ENCODE measurements at places on chromosomes 3 and 15. TPM values are rescaled to one million over a fixed set of nuclear protein-coding genes. Genes with fewer than 3 reads are reported as not detected.
A peak's percentile ranks its signal among the peaks of the same experiment; 100 is the strongest.

DNA sequence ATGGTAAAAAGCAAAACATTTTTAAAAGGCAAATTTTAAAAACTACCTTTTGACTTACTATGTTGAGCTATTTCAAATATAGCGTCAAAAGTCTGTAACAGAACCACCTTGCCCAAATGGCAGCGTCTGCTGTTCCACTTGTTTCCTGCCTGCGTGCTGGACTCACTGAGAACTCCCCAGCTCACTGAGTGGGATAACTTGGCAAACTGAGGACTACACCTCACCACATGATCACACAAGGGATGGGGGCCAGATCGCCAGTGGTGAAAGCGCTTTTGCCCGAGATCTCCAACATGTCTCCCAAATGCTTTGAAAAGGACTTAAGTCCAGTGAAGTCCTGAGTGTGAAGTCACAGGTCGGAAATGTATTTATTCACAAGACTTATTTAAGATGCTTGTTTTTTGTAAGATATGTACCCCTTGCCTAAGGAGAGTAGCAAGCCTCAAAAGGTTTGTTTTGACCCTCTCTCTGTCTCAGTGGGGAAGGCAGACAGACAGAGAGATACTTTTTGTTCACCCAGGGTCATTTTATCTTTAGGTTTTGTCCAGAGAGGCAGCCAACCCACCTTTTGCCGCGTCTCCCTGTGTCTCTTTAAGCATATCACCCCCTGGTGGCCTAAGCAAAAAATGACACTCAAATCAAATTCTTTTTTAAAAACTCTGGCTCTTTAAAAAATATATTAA lies 192.6 kb downstream of the PDZRN3 start:
- peak; percentile 28 for DNase-seq

- no peak for DNase-seq
Measured at GRCh38 chr3:79729096-79729495, 38.7 kb downstream of the ROBO1 start.

- no peak for DNase-seq
Measured at GRCh38 chr3:194828116-194828515, 142.4 kb downstream of the FAM43A start.

- DNase-seq, result no peak
Measured at GRCh38 chr3:48038971-48039481, 22.8 kb upstream of the MAP4 start.

- no peak for DNase-seq
Measured at GRCh38 chr15:71192816-71193215, 77.5 kb downstream of the THSD4 start.

GRCh38 chr3:23550402-23550801 lies 255.4 kb upstream of the UBE2E1 start:
- no peak for DNase-seq

DNA sequence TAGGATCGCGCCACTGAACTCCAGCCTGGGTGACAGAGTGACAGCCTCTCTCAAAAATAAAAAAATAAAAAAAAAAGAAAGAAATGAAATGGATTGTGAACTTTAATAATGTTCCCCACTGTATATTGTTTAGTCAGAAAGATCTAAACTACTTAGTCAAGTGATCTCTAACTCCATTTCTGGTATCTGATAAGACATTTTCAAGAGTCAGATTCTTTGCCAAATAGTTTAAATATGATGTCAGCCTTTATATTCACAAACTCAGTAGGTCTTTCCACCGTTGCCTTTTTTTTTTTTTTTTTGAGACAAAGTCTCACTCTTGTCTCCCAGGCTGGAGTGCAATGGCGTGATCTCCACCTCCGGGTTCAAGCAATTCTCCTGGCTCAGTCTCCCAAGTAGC lies 29.0 kb upstream of the OSBPL11 start:
- DNase-seq, result no peak

- DNase-seq, result no peak
Measured at GRCh38 chr15:101293122-101293521, 1.9 kb downstream of the SNRPA1 start.

DNA sequence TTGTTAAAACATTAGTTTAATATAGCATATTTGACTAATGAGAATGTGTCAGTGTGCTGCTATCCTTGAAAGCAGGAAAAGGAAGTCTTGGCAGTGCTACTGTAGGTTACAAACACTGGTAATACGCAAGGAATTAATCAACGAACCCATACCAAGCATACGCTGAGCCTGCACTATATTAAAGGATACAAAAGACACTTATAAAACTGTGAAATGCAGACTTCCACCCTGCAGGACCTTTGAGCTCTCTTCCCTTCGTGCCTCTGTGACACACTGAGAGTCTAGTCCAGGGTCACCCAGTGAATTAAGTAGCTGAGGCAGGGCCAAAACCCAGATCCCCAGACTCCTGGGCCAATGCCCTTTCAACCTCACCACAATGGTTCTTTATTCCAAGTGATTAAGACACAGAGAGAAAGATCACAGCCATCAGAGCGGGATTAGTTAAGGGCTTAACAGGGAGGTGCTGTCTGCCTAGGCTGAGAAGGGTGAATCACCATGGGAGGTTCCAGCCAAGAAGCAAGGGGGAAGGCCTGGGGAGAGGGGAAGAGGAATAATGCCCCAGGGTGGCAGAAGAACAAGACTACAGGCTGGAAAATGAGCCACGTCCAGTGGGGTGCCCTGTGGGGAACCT lies 6.8 kb downstream of the ANXA2 start:
- peak; percentile 92 for DNase-seq

- DNase-seq, result no peak
Measured at GRCh38 chr3:57985176-57985983, 22.8 kb upstream of the FLNB start.

GRCh38 chr3:122091602-122092295 lies 36.6 kb downstream of the CD86 start:
- no peak for DNase-seq

DNA sequence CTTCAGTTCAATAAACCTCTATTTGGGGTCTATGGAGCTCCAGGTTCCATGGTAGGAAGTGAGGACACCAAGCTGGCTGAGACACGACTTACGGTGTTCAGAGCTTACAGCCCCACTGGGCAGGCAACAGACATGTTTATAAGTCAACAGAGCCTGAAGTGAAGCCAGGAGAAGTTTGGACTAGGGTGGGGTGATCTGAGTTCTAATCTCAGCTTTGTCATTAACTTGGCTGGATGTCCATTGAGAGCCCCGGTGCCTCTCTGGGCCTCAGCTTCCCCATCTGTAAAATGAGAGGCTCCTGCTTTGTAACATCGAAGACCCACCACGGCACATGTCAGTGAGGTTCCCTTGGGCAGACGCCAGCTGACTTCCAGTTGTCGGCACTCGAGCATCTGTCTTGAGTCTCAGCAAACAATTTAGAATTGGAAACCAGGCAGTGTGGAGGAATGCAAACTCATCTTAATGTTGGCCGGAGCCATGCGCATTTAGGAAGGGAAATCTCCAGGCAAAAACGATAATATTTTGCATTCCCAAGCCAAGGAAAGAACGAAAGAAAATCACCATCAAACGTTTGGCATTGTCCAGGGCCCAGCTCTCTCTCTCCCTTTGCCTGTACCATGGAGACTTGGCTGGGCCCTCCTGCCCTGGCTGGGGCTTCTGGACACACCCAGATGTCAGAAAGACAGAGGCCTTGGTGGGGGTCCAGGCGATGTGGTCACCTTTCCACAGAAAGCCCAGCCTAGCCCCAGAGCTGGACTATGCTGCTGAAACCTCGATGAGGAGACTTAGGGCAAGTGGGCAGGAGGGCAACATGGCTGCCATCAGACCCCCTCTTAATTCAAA lies 18.4 kb downstream of the ITGA11 start:
- no peak for DNase-seq

DNA sequence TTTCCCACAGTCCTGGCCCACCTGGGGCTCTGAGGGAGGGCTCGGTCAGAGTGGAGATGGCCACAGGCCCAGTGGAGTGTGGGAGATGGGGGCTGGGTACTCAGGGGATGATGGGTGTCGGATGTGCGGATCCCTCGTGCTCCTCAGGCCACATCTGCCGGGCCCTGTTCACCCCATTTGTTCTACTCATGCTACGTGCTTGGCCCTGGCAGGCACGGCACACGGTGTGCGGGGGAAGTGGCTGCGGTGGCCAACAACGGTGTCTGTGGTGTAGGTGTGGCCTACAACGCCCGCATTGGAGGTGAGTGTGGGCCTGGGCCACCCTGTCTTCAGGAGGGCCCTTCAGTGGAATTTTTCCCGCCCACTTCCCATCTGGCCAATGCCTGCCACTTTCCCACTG lies 7.0 kb upstream of the FES start:
- no peak for DNase-seq

DNA sequence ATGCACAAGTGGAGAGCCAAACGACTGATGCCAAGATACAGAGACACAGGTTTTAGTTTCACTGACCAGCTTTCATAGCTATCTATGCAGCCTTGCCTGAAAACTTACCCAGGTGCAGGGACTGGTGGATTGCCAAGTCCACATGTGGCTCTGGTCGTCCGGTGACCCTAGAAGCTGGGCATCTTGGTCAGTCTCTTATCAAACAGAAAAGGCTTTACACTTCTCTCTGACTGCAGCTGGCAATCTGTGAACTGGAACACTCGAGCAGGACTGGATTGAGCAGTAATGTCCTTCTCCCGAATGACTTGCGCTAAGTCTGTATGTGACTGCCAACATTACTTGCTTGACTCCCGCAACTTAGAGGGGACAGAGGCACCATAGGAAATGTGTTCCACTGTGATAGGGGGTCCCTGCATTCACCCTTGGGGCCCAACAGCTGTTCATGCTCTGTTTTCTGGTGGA lies 63.0 kb upstream of the SIAH2 start:
- no peak for DNase-seq

- peak; percentile 54 for DNase-seq
Measured at GRCh38 chr3:120418866-120419490, 31.8 kb downstream of the FSTL1 start.

- no peak for DNase-seq
Measured at GRCh38 chr3:78872195-78872594, 895.6 kb downstream of the ROBO1 start.

Gene HHATL
- not detected for total RNA-seq

Gene HIGD2B
- total RNA-seq, result not detected

Gene BRK1
- total RNA-seq, result 80.4 TPM

Gene APOD
- 0.48 TPM for total RNA-seq
